Activated naive CD8-positive, alpha-beta T cell treated with anti-CD3 and anti-CD28 coated beads for 36 hours (primary cell): ENCODE measurements at places on chromosomes 3 and 15. TPM values are rescaled to one million over a fixed set of nuclear protein-coding genes. Genes with fewer than 3 reads are reported as not detected.

DNA sequence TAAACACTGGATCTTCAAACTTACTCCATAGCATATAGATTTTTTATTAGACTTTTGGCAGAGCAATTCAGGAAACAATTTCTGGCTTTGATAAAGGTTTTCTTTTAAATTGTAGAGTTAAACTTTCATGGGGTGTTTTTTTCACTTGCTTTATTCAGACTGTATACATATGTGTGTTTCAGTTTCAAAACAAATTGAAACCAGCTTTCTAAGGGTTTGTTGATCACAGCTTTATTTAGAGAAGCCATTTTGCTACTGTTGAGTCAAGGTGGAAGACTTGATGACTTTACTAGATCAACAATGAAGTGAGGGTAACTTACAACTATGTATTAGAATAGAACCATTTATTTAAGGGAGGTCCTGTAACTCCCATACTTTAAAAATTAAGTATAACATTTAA is 6.2 kb downstream of the UBE2E1 start:
- peaks cover 41% of the 10 kb centered on the region for H3K36me3 ChIP-seq
- H3K4me1 ChIP-seq = peaks cover 62% of the 10 kb centered on the region
- peak overlapping the region; percentile 87 for H3K4me3 ChIP-seq
- DNase-seq = no peak
- no peaks in the 10 kb centered on the region for H3K27me3 ChIP-seq

DNA sequence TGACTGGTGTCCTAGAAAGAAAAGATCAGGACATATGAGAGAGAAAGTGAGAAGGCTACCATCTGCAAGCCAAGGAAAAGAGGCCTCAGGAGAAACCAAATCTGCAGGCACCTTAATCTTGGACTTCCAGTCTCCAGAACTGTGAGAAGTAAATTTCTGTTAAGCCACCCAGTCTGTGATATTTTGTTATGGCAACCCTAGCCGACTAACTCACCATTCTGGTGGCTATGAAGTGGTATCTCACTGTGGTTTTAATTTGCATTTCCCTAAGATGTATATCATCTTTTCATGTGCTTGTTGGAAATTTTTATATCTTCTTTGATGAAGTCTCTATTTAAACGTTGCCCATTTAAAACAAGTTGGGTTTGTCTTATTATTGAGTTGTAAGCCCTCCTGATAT is 40.6 kb downstream of the ILDR1 start:
- H3K4me1 ChIP-seq = peaks cover 5% of the 10 kb centered on the region
- H3K27me3 ChIP-seq = peaks cover 13% of the 10 kb centered on the region

GRCh38 chr3:148186881-148187280 is 510.8 kb upstream of the AGTR1 start:
- H3K4me3 ChIP-seq = no peak overlapping the region
- no peaks in the 10 kb centered on the region for H3K4me1 ChIP-seq
- H3K27me3 ChIP-seq = no peaks in the 10 kb centered on the region
- no peak overlapping the region for H3K27ac ChIP-seq
- no peaks in the 10 kb centered on the region for H3K36me3 ChIP-seq

- no peak within 1 kb of the TSS for H3K27ac ChIP-seq
- peaks cover 2% of the 10 kb centered on the region for H3K4me1 ChIP-seq
- DNase-seq = peak; percentile 1
- H3K27me3 ChIP-seq = peaks cover 33% of the 10 kb centered on the region
- no peaks in the 10 kb centered on the region for H3K36me3 ChIP-seq
Observed at GRCh38 chr3:64224826-64225610, at the start of gene PRICKLE2. TSS of gene PRICKLE2 (minus strand) at chr3:64225466. CDS start at chr3:64198927, 26,539 bp downstream.

- H3K4me1 ChIP-seq = peaks cover 28% of the 10 kb centered on the region
- no peak for DNase-seq
- peaks cover 76% of the 10 kb centered on the region for H3K27me3 ChIP-seq
- no peak overlapping the region for H3K27ac ChIP-seq
Observed at GRCh38 chr3:190492129-190492528, 21.8 kb upstream of the IL1RAP start.

GRCh38 chr3:57098418-57099310 is 38.2 kb downstream of the SPATA12 start:
- H3K36me3 ChIP-seq = no peaks in the 10 kb centered on the region
- H3K27me3 ChIP-seq = peaks cover 3% of the 10 kb centered on the region
- H3K4me3 ChIP-seq = no peak overlapping the region

GRCh38 chr3:142434503-142434902 is 13.3 kb downstream of the XRN1 start:
- peak overlapping the region; percentile 16 for H3K27ac ChIP-seq
- no peaks in the 10 kb centered on the region for H3K27me3 ChIP-seq
- no peak overlapping the region for H3K4me3 ChIP-seq
- peaks cover 27% of the 10 kb centered on the region for H3K36me3 ChIP-seq

GRCh38 chr15:91422797-91423196 is 322.7 kb downstream of the SV2B start:
- H3K4me3 ChIP-seq = no peak overlapping the region
- H3K27ac ChIP-seq = no peak overlapping the region
- peaks cover 8% of the 10 kb centered on the region for H3K4me1 ChIP-seq
- H3K27me3 ChIP-seq = no peaks in the 10 kb centered on the region

GRCh38 chr15:28936081-28936480 is 50.3 kb downstream of the APBA2 start:
- H3K27ac ChIP-seq = peak overlapping the region; percentile 85
- peaks cover 81% of the 10 kb centered on the region for H3K4me1 ChIP-seq
- peaks cover 37% of the 10 kb centered on the region for H3K36me3 ChIP-seq
- no peak for DNase-seq

Gene GOLGA6L10
- 1.1 TPM for total RNA-seq

Gene NR2E3
- not detected for total RNA-seq

Gene CCR8
- not detected for total RNA-seq

Gene ARGFX
- not detected for total RNA-seq
